Panc1 (cell line): ENCODE measurements at places on chromosomes 7 and 10. TPM values are rescaled to one million over a fixed set of nuclear protein-coding genes. Genes with fewer than 3 reads are reported as not detected.
A peak's percentile ranks its signal among the peaks of the same experiment; 100 is the strongest.

DNA sequence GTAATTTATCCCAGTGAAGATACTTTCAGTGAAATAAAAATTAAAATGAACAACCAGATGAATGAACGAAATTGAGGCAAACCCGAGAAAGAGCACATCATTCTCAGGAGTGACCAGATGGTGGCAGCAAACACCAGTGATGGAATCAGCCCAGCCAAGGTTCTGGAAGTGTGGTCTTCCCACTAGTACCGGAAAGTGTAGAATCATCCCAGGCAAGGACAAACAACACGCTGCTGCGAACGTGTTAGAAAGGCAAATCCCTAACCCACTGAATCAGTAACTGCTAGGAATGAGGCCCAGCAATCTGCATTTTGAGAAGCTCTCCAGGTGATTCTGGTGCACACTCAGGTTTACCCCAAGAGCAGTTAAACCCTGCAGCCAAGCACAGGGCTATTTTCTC lies 15.5 kb upstream of the SLC18A3 start:
- no peak overlapping the region for H3K27ac ChIP-seq
- H3K27me3 ChIP-seq = peaks cover 2% of the 10 kb centered on the region; the same call in 1 of the 2 replicates
- H3K36me3 ChIP-seq = no peaks in the 10 kb centered on the region
- DNase-seq = peak; percentile 53

DNA sequence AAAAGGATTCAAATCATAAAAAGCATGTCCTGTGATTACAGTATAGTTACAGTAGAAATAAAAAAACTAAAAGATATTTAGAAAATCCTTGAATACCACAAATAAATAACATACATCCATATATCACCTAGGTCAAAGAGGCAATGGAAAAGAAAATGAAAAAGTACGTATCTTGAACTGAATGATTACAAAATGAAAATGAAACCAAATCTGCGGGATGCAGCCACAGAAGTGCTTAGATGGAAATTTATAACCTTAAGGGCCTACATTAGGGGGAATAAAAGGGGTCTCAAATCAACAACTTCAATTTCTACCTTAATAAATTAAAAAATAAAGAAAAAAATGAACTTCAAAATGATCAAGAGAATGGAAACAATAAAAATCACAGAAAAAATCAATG lies 879.0 kb upstream of the CELF2 start:
- no peak for DNase-seq
- no peaks in the 10 kb centered on the region for H3K4me1 ChIP-seq
- no peaks in the 10 kb centered on the region for H3K36me3 ChIP-seq
- H3K27ac ChIP-seq = no peak overlapping the region
- no peaks in the 10 kb centered on the region for H3K27me3 ChIP-seq

DNA sequence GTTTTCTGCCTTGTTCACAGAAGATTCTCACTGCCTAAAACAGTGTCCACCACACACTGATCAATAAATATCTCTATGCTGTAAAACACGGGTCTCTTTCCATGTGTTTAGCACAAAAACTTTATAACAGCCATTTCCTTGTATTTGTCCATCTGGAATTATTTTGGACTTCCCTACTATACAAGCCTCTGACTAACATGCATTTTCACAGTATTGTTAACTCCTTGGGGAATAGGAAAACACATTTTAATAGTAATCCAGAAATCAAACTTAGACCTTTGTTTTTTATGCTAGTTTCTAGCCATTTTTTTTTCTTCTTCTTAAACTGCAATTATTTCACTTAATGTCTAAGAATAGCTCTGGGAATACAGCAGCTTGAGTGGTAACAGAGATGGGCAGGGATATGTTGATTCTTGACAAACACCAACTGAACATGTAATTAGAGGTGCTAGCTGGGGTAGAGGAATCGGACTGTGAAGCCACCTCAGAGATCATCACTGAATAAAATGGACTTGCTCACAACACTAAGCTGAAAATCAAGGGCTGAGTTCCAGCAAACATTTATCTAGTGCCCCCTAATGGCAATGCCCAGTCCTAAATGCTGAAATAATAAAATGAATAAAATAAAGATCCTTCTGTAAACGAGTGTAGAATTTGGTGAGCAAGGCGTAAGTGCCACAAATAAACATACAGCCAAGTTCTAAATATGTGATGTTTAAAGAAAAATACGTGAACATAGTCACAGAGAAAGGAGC lies 593.1 kb downstream of the SORCS1 start:
- H3K4me1 ChIP-seq = no peaks in the 10 kb centered on the region
- no peak overlapping the region for H3K4me3 ChIP-seq
- no peaks in the 10 kb centered on the region for H3K36me3 ChIP-seq
- no peak overlapping the region for H3K27ac ChIP-seq
- DNase-seq = peak; percentile 24

Gene MAP3K8
- 4.8 TPM for total RNA-seq

DNA sequence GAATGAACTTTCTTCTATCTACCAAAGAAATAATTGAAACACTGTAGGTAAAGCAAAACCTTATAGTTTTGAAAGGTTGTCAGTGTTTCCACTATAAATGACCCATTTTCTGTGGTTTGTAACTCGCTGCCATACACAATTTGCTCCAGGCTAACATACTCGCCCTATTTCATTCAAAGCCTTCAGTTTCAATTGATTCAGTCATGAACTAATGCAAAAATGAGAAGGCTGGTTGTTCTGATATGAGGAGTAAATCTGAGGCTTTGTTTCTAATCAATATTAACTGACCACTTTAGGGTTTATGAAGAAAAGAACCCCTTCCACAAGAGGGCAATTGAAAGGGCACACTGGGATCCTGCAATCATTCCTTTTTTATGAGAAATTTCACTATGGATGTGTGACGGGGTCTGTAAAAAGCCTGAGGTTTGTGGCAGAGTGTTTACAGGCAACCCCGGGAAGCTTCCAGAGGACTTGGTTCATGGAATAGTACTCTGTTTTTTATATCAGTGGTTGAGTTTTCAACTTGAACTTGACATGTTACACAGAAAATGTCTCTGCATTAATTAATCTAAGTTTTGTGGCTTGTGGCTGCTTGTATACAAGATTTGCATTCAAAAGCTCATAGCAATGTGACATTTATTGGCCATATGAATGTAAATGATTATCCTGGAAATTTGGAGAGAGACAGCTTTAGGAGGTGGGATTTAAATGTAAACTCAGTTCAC lies 133.2 kb downstream of the NRP1 start:
- no peaks in the 10 kb centered on the region for H3K27me3 ChIP-seq
- no peak for DNase-seq
- H3K36me3 ChIP-seq = peaks cover 2% of the 10 kb centered on the region
- H3K4me1 ChIP-seq = peaks cover 32% of the 10 kb centered on the region
- H3K4me3 ChIP-seq = no peak overlapping the region

Gene PCDH15
- total RNA-seq = 0.18 TPM

Gene TAS2R60
- not detected for total RNA-seq

GRCh38 chr7:15920953-15921352 lies 234.5 kb upstream of the MEOX2 start:
- no peaks in the 10 kb centered on the region for H3K4me1 ChIP-seq
- no peak overlapping the region for H3K27ac ChIP-seq
- H3K4me3 ChIP-seq = no peak overlapping the region
